T-helper 17 cell (primary cell): ENCODE measurements at places on chromosomes 7 and 10.
A peak's percentile ranks its signal among the peaks of the same experiment; 100 is the strongest.

GRCh38 chr10:51137756-51138529, 63.7 kb downstream of the PRKG1 start:
- no peak overlapping the region for H3K27ac ChIP-seq
- H3K4me1 ChIP-seq = no peaks in the 10 kb centered on the region
- DNase-seq = no peak
- H3K4me3 ChIP-seq = no peak overlapping the region
- H3K36me3 ChIP-seq = no peaks in the 10 kb centered on the region
- no peaks in the 10 kb centered on the region for H3K27me3 ChIP-seq

GRCh38 chr7:141568227-141568626, 17.0 kb downstream of the AGK start:
- peaks cover 26% of the 10 kb centered on the region for H3K36me3 ChIP-seq
- H3K27ac ChIP-seq = no peak overlapping the region
- no peak for DNase-seq
- no peaks in the 10 kb centered on the region for H3K27me3 ChIP-seq

DNA sequence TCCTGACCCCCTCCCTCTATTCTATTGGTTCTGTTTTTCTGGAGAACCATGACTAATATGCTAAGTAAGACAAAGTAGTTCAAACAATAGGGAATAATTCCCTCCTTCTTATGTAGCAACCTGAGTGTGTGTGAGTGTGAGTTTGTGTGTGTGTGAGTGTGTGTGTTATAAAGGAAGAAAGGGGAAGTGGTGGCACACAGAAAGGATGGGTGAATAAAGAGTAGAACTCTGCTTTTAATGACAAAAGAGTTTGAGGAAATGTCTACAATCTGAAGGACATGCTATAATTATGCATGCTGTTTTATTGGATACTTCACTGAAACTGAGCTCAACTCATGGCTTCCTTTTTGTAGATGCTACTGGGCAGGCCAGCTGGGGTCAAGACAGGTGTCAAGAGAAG, 489.5 kb downstream of the REEP3 start:
- no peak for DNase-seq
- H3K36me3 ChIP-seq = no peaks in the 10 kb centered on the region
- no peaks in the 10 kb centered on the region for H3K4me1 ChIP-seq

DNA sequence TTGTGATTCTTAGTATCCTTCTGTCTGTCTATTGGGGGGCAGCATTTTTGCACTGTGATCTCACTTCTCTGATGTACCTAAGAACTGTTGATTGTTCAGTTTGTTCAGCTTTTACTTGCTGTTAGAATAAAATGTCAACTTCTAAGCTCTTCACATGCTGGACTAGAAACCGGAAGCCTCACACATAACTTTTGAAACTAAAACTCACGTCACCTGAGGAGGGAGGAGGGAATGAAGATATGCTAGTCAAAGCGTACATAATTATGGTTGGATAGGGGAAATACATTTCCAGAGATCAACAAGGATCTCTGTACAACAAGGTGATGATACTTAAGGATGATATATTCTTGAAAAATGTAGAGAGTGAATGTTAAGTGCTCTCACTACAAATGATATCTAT, 609.7 kb downstream of the INHBA start:
- no peak overlapping the region for H3K4me3 ChIP-seq
- no peak for DNase-seq
- no peaks in the 10 kb centered on the region for H3K36me3 ChIP-seq
- H3K27ac ChIP-seq = no peak overlapping the region
- H3K4me1 ChIP-seq = no peaks in the 10 kb centered on the region

DNA sequence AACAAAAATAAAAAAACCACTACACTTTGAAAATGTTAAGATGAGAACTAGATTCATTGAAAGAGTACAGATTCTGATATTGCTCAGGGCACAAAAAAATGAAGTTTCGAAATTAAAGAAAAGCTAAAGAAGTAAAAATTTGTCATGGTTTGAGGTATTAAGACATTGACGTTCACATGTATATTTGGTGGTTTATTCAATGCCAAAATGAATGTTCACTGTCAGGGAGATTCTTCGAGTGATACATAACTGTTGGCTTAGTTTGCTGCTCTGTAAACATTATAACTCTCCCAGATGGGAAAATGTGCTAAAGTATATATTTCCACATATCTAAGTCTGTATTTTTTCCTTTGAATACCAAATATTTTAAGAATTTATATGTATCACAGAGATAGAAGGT, 345.0 kb downstream of the SEMA3D start:
- no peaks in the 10 kb centered on the region for H3K27me3 ChIP-seq
- no peak for DNase-seq
- H3K36me3 ChIP-seq = no peaks in the 10 kb centered on the region
- no peaks in the 10 kb centered on the region for H3K4me1 ChIP-seq
- H3K27ac ChIP-seq = no peak overlapping the region

- H3K4me3 ChIP-seq = no peak overlapping the region
- no peaks in the 10 kb centered on the region for H3K4me1 ChIP-seq
- H3K27me3 ChIP-seq = no peaks in the 10 kb centered on the region
- no peak for DNase-seq
These were observed 226.7 kb upstream of the PPP2R2D start for GRCh38 chr10:131674130-131674529.

- H3K27ac ChIP-seq = no peak overlapping the region
- H3K4me1 ChIP-seq = peaks cover 14% of the 10 kb centered on the region
These were observed 119.6 kb downstream of the ZMIZ1 start for GRCh38 chr10:79188154-79188965.

DNA sequence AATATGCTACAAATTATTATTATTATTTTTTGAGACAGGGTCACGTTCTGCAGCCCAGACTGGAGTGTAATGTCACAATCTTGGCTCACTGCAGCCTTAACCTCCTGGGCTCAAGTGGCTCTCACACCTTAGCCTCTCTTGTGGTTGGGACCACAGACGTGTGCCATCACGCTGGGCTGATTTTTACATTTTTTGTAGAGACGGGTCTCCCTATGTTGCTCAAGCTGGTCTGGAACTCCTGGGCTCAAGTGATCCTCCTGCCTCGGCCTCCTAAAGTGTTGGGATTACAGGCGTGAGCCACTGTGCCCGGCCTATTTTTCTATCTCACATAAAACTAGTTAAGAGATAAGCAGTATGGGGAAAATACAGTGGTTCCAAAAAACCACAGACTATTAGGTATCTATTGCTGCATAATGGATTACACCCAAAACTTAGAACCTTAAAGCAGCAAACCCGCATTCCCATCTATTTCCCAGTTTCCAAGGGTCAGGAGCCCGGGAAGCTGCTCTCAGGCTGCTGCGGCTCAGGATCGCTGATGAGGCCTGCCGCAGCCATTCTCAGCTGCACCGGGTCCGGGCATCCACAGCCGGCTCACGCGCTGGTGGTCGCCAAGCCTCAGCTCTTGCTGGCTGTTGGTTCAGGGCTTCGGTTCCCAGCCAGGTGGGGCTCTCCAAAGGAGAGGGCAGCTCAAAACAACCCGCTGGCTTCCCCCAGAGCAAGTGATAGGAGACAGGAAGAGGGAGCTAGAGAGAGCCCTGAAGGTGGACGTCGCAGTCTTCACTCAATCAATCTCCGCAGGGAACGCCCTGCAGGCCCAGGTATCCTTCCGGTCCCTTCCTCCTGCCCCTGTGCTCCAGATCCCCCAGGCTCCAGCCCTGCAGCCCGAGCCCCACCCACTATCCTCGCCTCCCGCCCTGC, 128.2 kb downstream of the UBE2H start:
- peak overlapping the region; percentile 92 for H3K4me3 ChIP-seq
- no peak for DNase-seq
- peak overlapping the region; percentile 32 for H3K27ac ChIP-seq

DNA sequence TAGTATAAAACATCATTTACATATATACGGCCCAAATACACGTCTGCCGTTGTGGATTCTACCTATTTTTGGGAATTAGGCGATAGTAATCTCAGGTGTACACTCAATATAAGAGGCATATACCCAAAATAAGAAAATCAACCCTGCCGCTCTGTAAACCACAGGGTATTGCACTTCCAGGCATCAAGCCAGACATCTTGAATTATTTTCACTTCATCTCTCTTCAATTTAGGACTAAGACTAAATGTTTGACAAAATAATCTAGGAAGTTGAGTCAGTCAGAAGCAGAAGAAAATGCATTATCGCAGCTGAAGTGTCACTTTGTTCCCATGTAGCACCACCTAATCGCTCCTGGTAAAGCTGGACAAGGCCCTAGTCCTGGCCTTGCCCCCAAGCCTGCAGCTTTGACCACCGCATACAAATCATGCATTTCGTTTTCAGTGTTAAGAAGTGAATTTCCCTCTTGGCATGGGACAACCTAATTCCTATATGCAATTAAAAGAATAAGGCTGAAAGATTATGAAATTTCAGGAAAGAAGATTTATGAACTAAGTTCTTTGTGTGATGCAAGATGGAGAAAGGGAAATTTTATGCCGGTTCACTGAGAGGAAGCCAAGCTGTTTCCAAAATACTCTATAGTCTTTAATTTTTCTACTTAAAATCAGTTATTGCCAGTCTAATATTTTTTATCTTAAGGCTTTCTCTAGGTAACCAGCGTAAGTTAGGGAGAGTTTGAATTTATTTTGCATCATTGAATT, 26.0 kb downstream of the CABCOCO1 start:
- DNase-seq = no peak
- peaks cover 11% of the 10 kb centered on the region for H3K27me3 ChIP-seq
- H3K4me1 ChIP-seq = no peaks in the 10 kb centered on the region
- H3K27ac ChIP-seq = no peak overlapping the region
- no peak overlapping the region for H3K4me3 ChIP-seq
- peaks cover 2% of the 10 kb centered on the region for H3K36me3 ChIP-seq

- H3K27ac ChIP-seq = no peak overlapping the region
- peaks cover 3% of the 10 kb centered on the region for H3K36me3 ChIP-seq
- H3K4me1 ChIP-seq = peaks cover 3% of the 10 kb centered on the region
- no peak for DNase-seq
- H3K4me3 ChIP-seq = no peak overlapping the region
These were observed 90.1 kb upstream of the ARMC3 start for GRCh38 chr10:22837771-22838170.
